ENCODE measurements at places on chromosomes 3 and 15.

DNA sequence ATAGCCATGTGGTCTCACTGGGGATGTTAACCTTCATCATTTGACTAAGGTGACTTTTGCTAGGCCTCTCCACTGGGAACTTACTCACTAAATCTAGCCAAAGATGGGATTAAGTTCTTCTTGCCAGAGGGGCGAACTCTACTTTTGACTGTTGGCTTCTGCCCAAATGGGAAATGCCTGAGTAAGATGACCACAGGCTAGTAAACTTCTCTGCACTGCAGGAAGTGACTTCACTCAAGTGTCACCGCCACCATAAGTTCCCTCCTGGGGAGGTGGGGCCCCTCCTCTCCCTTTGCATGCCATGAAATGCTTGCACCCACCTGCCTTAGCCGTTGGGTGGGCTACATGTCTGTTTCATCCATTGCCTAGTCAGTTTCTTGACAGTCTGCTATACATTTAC is 388.3 kb downstream of the FEZF2 start:
- H3K4me1 ChIP-seq: peaks cover 9% of the 10 kb centered on the region
- no peak overlapping the region for H3K4me3 ChIP-seq
- H3K36me3 ChIP-seq: no peaks in the 10 kb centered on the region

GRCh38 chr3:109355625-109356441 is 18.5 kb upstream of the DPPA4 start:
- H3K4me3 ChIP-seq: no peak overlapping the region
- H3K27ac ChIP-seq: no peak overlapping the region
- H3K4me1 ChIP-seq: no peaks in the 10 kb centered on the region
- peak; percentile 32 for DNase-seq
- peaks cover 19% of the 10 kb centered on the region for H3K27me3 ChIP-seq

DNA sequence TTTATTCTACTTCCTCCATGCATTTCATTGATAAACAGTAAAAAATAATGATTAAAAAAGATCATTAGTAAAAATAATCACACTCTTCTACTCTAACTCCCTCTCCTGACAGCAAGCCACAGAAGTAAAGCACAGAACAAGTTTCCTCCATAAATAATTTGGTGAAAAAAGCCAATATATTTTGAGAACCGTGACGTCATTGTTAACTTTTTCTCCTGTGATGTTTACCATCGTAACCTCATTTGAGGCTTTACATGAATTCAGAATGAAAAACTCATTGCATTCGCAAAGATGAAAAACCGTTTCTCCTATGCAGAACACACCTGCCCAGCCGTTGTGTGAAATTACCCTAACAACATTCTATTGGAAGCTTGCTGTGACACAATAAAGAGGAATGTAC is 120.7 kb downstream of the NSUN3 start:
- DNase-seq: no peak
- no peak overlapping the region for H3K27ac ChIP-seq
- H3K36me3 ChIP-seq: no peaks in the 10 kb centered on the region
- H3K4me3 ChIP-seq: no peak overlapping the region
- H3K4me1 ChIP-seq: peaks cover 2% of the 10 kb centered on the region
- H3K27me3 ChIP-seq: no peaks in the 10 kb centered on the region

GRCh38 chr3:64730681-64731080 is 42.9 kb upstream of the ADAMTS9 start:
- H3K4me3 ChIP-seq: no peak overlapping the region
- DNase-seq: no peak
- H3K4me1 ChIP-seq: peaks cover 6% of the 10 kb centered on the region
- H3K27ac ChIP-seq: no peak overlapping the region
- no peaks in the 10 kb centered on the region for H3K36me3 ChIP-seq
